ENCODE measurements at places on chromosomes 6 and 20.
A peak's percentile ranks its signal among the peaks of the same experiment; 100 is the strongest.

GRCh38 chr20:36243726-36244125, 7.4 kb downstream of the AAR2 start:
- H3K27ac ChIP-seq = no peak overlapping the region

DNA sequence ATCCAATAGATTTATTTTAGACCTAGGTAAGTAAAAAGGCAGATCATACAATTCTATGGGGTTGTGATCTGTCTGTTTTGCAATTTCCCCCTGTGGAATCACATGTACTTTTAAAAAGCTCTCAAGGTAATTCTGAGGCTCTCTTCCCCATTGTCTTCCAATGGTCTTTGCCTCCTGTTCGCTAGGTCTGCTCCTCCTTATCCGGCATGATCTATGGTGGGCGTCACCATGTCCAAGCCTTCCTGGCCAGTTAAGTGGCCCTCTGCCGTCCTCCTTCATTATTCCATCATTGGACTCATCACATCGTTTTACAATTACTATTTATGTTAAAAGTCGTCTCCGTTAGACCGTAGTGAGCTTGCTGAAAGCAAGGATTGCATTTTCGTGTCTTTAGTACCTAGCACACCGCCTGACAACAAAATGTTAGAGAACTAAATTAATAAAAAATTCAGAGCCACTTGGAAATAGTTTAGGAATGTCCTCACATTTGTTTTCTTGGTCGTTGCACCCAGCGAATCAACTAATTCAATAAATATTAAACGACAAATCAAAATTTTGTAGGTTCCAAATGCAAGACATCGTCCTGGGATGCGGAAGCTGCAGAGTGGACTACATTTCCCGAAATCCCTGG, 2.2 kb upstream of the STXBP5 start:
- peak overlapping the region; percentile 97 for H3K27ac ChIP-seq
- DNase-seq = peak; percentile 23

GRCh38 chr6:116277124-116277523, 2.6 kb downstream of the TSPYL1 start:
- peaks cover 12% of the 10 kb centered on the region for H3K36me3 ChIP-seq
- H3K27me3 ChIP-seq = peaks cover 10% of the 10 kb centered on the region
- peak overlapping the region; percentile 98 for H3K4me3 ChIP-seq
- DNase-seq = no peak
- peak overlapping the region; percentile 39 for H3K27ac ChIP-seq

GRCh38 chr6:144075875-144076274, 19.5 kb downstream of the SF3B5 start:
- no peak overlapping the region for H3K27ac ChIP-seq
- H3K36me3 ChIP-seq = no peaks in the 10 kb centered on the region
- DNase-seq = no peak
- peaks cover 3% of the 10 kb centered on the region for H3K4me1 ChIP-seq

GRCh38 chr6:3758842-3759144, 7.3 kb upstream of the PXDC1 start:
- no peak for DNase-seq
- peaks cover 2% of the 10 kb centered on the region for H3K27me3 ChIP-seq
- H3K4me3 ChIP-seq = no peak overlapping the region
- H3K36me3 ChIP-seq = no peaks in the 10 kb centered on the region

GRCh38 chr6:5151360-5151954, 66.3 kb downstream of the PPP1R3G start:
- no peak for DNase-seq
- no peaks in the 10 kb centered on the region for H3K36me3 ChIP-seq
- no peaks in the 10 kb centered on the region for H3K4me1 ChIP-seq
- H3K4me3 ChIP-seq = no peak overlapping the region
- no peak overlapping the region for H3K27ac ChIP-seq

DNA sequence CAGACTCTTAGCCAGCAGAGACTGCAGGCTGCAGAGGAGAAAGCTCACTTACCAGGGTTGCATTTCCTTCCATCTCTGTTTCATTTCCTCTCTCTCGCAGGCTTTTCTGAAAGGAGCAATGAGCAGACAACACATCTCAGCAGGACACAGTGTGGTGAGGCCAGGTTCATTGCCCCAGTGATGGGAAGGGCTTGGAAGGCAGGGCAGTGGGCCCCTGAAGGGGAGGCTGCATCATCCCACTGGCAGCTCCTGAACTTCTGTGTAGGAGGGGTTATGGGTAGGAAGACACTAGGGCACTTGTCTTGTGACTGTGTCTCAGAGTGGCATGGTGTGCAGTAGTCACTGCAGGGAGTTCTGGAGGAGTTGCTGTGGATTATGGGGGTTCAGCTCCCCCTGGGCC, 246.8 kb downstream of the QKI start:
- peak overlapping the region; percentile 77 for H3K27ac ChIP-seq
- no peak overlapping the region for H3K4me3 ChIP-seq
- peaks cover 14% of the 10 kb centered on the region for H3K4me1 ChIP-seq
- H3K36me3 ChIP-seq = no peaks in the 10 kb centered on the region
- H3K27me3 ChIP-seq = no peaks in the 10 kb centered on the region
- DNase-seq = no peak

GRCh38 chr6:80457439-80457933, 351.0 kb downstream of the BCKDHB start:
- peaks cover 3% of the 10 kb centered on the region for H3K4me1 ChIP-seq
- H3K36me3 ChIP-seq = no peaks in the 10 kb centered on the region
- H3K27me3 ChIP-seq = no peaks in the 10 kb centered on the region
- no peak overlapping the region for H3K27ac ChIP-seq
- H3K4me3 ChIP-seq = no peak overlapping the region
- no peak for DNase-seq

DNA sequence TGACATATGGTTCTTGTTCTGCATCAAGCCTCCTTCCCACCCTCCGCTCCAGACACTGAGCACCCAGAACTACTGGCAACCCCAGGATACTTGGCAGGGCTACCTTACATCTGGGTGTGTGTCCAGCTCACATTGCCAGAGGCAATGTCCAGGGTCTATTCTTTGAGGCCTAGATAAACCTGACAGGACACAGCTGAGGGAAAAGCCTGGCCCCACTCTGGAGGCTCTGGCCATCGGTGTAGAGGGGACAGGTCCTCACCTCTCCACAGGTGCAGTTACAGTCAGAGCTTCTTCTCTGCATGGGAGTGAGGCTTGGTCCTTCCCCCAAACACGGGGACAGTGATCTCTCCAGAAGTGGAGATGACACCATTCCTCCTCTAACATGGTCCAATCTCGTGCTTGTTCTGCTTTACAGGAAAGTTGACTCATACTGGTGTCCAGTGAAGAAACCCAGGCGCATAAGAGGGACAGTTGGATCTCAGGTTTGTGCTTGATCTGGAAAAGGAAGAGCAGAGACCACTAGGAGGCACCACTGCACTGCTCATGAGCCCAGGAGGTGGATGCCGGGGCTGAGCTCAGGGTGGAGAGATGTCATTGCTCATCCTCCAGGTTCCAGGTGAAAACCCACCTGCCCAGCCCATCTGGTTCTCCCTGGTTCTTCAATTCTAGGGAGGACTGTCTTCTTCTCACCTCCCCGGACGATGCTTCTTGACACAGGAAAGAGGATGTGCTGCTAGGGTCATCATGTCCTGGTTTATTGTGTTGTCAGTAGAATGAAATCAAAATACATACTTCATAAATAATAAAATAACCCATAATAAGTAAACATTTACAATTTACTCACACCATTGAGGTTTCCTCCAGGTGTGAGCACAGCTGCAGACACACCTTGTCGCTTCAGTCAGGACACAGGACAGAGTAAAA, 14.7 kb downstream of the HLA-F start:
- H3K27ac ChIP-seq = no peak overlapping the region
- H3K4me3 ChIP-seq = no peak overlapping the region
- H3K4me1 ChIP-seq = no peaks in the 10 kb centered on the region
- DNase-seq = peak; percentile 66

- no peak overlapping the region for H3K4me3 ChIP-seq
- DNase-seq = no peak
- no peak overlapping the region for H3K27ac ChIP-seq
- H3K27me3 ChIP-seq = peaks cover 1% of the 10 kb centered on the region
Observed at GRCh38 chr20:24254480-24254879, 214.9 kb upstream of the SYNDIG1 start.

- H3K27ac ChIP-seq = no peak overlapping the region
- no peaks in the 10 kb centered on the region for H3K36me3 ChIP-seq
- H3K4me3 ChIP-seq = no peak overlapping the region
- H3K27me3 ChIP-seq = peaks cover 5% of the 10 kb centered on the region
Observed at GRCh38 chr20:4326195-4327065, 311.1 kb upstream of the RNF24 start.

- no peak overlapping the region for H3K27ac ChIP-seq
- no peak overlapping the region for H3K4me3 ChIP-seq
- peaks cover 2% of the 10 kb centered on the region for H3K27me3 ChIP-seq
- H3K36me3 ChIP-seq = no peaks in the 10 kb centered on the region
- H3K4me1 ChIP-seq = no peaks in the 10 kb centered on the region
Observed at GRCh38 chr20:4230651-4231050, 215.3 kb upstream of the RNF24 start.

- peaks cover 13% of the 10 kb centered on the region for H3K27me3 ChIP-seq
- H3K27ac ChIP-seq = no peak overlapping the region
- peaks cover 26% of the 10 kb centered on the region for H3K4me1 ChIP-seq
- H3K36me3 ChIP-seq = peaks cover 4% of the 10 kb centered on the region
- no peak for DNase-seq
- peak overlapping the region; percentile 86 for H3K4me3 ChIP-seq
Observed at GRCh38 chr6:28737750-28738395, 185.9 kb downstream of the TRIM27 start.

- no peaks in the 10 kb centered on the region for H3K27me3 ChIP-seq
- H3K4me3 ChIP-seq = no peak overlapping the region
- H3K27ac ChIP-seq = no peak overlapping the region
Observed at GRCh38 chr6:76035713-76036112, 36.7 kb downstream of the IMPG1 start.

DNA sequence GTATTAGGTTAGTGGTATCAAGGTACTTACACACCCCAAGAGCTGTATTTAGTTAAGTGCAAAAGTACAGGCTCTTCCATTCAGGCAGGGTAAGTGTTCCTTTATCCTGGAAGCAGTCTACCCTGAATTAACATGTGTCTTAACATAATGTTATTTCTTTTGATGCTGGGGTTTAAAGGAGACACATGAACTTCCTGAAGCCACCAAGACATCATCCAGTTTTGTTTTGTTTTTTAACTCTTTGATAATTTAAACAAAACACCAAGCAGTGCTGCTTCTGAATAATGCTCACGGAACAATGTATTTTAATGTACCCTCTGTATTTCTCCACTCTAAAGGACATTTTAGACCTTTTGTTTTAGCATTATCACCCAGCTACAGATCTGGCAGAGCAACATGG, 50.5 kb upstream of the PLCB4 start:
- no peak for DNase-seq
- no peak overlapping the region for H3K4me3 ChIP-seq
- H3K36me3 ChIP-seq = no peaks in the 10 kb centered on the region
- no peaks in the 10 kb centered on the region for H3K27me3 ChIP-seq

DNA sequence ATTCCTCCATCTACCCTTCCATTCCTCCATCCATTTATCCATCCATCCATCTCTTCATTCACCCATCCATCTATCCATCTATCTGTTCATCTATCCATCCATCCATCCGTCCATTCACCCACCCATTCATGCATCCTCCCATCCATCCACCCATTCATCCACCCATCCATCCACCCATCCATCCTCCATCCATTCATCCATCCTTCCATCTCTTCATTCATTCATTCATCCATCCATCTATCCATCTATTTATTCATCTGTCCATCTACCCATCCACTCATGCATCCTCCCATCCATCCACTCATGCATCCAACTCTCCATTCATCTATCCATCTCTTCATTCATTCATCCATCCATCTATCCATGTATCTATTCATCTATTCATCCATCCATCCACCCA, 380.9 kb downstream of the CDH4 start:
- DNase-seq = no peak
- H3K27ac ChIP-seq = no peak overlapping the region
- H3K4me3 ChIP-seq = no peak overlapping the region
- peaks cover 5% of the 10 kb centered on the region for H3K27me3 ChIP-seq
- peaks cover 3% of the 10 kb centered on the region for H3K4me1 ChIP-seq
- H3K36me3 ChIP-seq = peaks cover 3% of the 10 kb centered on the region

DNA sequence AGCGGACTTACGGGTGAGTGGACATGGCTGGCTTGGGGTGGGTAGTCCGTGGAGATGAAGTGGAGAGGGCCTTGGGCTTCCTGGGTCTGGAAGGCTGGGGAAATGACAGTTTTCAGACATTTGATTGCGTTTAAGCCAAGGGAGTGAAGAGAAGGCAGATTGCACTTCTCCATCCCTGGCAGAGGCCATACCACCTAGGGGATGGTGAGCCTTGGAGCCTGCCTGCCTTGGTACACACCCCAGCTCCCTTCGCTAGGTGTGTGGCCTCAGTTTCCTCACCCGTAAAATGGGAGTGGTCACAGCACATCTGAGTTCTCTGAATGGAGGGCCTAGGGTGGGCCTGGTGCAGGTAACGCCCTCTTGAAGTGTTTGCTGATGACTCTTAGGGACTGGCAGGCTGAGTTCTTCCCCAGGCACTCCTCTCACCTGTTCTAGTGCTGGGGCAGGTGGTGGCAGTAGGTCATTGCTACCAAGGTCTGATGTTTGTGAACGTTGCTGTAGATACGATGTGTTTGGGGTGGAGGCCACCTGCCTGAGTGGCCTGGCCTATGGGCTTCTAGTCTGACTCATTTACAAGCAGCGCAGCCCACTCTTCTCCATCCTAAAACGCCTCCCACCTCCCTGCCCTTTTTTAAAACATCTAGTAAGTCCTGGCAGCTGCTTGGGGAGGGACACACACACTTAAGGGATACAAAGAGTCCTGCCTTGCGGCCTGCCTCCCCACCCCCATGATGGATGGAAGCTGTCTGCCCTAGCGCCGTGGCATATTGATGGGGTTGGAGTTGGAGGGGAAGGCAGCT, 2.3 kb downstream of the RBM38 start:
- H3K4me3 ChIP-seq = peak overlapping the region; percentile 71
- H3K27me3 ChIP-seq = peaks cover 11% of the 10 kb centered on the region
- H3K27ac ChIP-seq = peak overlapping the region; percentile 42

GRCh38 chr6:7267466-7268091, 45.4 kb downstream of the SSR1 start:
- H3K36me3 ChIP-seq = peaks cover 4% of the 10 kb centered on the region
- H3K4me1 ChIP-seq = peaks cover 3% of the 10 kb centered on the region
- DNase-seq = no peak
- peaks cover 6% of the 10 kb centered on the region for H3K27me3 ChIP-seq

Data from endothelial cell (in vitro differentiated cells).